K562 (cell line): ENCODE measurements at places on chromosomes 1 and 21. TPM values are rescaled to one million over a fixed set of nuclear protein-coding genes. Genes with fewer than 3 reads are reported as not detected.

DNA sequence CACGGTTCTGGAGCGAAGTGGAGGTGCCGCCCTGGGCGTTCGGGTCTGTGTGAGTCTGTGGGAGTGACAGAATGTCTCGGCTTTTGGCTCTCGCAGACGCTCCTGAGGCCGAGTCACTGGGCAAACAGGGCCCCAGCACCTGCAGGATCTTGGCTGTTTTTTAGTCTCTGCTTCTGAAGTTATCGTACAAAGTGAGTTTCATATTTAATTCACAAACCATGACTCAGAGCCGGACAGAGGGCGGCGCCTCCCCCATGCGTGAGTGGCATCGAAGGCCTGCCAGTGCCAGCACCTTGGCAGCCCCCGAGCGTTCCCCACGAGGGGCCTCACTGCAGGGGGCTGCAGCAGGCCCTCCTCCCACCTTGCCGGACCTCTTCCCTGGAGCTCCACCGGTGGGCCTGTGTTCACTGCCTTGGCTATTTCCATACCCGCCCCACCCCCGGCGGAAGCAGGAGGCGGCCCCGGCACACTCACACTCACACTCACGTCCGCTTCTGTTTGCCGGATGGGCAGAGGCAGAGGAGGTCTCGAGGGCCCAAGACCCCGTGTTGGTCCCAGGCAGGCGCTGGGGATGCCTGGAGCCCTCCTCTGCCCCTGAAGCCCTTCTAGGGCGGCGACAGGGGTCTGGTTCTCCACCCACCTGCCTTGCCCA lies 56.3 kb downstream of the MORN1 start:
- DNase-seq = no peak

- DNase-seq = no peak
Measured at GRCh38 chr1:63463248-63463647, 59.8 kb downstream of the ITGB3BP start.

- no peak for DNase-seq
Measured at GRCh38 chr1:20158358-20159070, 19.4 kb downstream of the PLA2G2F start.

DNA sequence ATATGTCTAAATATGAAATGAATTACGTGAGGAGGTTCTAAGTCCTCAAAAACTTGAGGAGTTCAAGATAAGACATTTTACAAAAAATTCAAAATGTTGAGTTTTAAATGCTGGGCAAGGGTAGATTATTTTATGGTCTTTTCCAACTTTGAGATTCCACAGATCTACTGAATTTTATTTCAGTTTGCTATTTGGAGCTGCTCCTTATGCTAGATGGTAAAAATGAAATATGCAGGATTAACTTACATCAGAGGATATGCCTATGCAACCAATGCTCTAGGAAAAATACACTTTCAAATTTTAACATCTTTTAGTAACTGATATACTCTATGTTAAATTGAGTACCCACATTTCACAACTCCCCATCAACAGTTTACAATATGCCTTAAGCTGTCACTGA lies 83.1 kb downstream of the SCMH1 start:
- no peak for DNase-seq

GRCh38 chr1:16474166-16474800 lies 33.8 kb downstream of the NECAP2 start:
- DNase-seq = no peak

DNA sequence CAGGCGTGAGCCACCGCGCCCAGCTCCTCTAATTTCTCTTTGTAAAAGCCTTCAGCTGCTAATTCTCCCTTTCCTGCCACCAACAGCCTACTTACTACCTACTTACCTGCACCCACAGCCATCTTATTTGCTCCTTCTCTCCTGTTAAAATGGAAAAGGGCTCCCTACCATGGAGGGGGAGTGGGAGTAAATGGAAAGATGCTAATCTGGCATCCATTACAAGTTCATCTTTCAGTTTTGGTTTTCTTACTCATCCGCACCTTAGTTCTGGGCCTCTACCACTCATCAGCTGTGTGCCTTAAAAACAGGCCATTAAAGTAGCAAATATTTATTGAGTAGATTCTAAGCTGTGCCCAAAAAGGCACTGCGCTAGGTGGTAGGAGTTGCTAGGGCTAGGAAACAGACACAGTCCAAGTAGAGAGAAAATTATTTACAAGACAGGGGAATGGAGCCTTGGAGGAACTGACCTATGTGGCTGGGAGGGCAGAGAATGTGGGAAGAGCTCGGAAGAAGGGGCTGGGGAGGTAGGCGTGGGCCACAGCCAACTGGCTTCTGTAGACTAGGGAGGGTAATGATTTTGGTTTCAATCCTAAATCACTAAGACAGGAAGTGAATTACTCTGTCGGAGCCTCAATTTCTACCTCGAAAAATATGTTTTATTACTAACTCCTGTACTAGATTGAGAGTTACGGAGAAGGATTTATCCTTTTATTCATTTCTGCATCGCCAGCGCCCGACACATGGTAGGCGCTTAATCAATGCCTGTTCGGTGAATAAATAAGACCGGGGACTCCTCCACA lies 685 bp upstream of the DDI2 start:
- no peak for DNase-seq

DNA sequence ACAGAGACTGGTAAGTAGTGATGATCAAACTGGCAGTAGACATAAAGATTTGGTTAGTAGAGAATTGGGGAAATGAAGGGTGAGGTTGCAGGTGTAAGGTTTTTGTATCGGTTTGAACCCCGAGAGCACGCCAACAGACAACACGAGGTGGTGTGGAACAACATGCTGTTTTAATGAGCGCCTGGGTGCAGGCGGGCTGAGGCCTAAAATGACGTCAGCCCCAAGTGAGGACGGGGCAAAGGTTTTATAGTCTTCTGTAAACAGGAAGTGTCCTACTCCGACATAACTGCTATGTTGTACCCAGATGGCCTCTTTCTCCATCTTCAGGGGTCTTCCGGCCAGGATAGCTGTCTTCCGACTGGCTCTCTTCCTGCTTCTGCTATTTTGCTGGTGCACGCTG lies 178.8 kb downstream of the HHIPL2 start:
- no peak for DNase-seq

- DNase-seq = no peak
Measured at GRCh38 chr1:227948493-227949260, 945 bp upstream of the WNT9A start.

- no peak for DNase-seq
Measured at GRCh38 chr1:112092656-112093371, 103.3 kb upstream of the KCND3 start.

- DNase-seq = no peak
Measured at GRCh38 chr1:197989058-197989457, 71.9 kb downstream of the LHX9 start.

GRCh38 chr21:38858026-38858811 lies 52.5 kb downstream of the ETS2 start:
- DNase-seq = no peak

- no peak for DNase-seq
Measured at GRCh38 chr1:198556971-198557370, 16.5 kb upstream of the ATP6V1G3 start.

Gene DTL
- total RNA-seq = 64.3 and 74.4 TPM in 2 replicates

Gene KRTAP10-12
- total RNA-seq = not detected in 2 replicates
